ENCODE measurements at places on chromosomes 13 and 19.
A peak's percentile ranks its signal among the peaks of the same experiment; 100 is the strongest.

DNA sequence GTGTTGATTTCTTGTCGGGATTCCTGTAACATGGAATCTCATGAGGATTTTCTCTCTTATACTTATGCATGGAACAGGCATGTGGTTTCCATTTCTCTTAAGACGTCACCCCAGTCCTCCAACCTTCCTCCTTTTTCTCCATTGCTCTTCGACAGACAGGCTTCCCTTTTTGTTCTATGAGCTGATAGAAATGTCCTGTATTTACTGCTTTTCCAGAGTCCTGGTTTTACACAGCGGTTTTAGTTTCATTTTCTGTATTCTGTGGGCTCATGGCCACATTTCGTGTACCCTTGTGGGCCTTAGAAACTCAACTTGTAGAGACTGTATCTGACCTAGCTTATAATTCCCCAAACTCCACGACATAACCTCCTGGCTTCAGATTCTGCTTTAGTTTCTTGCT lies 113.1 kb downstream of the PAN3 start:
- no peak for DNase-seq

DNA sequence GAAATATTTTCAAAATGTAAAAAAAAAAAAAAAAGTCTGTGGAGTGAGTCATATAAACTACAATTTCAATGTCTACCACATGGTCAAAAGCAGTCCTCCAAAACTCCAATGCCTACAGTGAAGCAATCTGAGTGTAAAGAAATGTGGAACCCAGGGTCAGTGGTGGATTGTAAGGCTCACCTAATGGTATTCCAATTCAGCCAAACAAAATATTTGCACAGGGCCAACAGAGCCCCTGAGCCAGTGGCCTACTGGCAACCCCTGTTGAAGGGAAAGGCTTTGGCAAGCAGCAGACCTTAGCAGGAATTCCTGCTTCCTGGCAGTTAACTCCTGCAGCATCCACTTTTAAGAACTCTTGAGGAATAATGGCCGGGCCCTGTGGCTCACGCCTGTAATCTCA lies 3.4 kb downstream of the DNMT1 start:
- DNase-seq = no peak

GRCh38 chr13:50626101-50626547 lies 217.4 kb downstream of the DLEU7 start:
- DNase-seq = no peak

- no peak for DNase-seq
Observed at GRCh38 chr13:75050419-75051046, 431.4 kb downstream of the TBC1D4 start.

- DNase-seq = no peak
Observed at GRCh38 chr19:50663482-50663790, 14.2 kb downstream of the C19orf81 start.

DNA sequence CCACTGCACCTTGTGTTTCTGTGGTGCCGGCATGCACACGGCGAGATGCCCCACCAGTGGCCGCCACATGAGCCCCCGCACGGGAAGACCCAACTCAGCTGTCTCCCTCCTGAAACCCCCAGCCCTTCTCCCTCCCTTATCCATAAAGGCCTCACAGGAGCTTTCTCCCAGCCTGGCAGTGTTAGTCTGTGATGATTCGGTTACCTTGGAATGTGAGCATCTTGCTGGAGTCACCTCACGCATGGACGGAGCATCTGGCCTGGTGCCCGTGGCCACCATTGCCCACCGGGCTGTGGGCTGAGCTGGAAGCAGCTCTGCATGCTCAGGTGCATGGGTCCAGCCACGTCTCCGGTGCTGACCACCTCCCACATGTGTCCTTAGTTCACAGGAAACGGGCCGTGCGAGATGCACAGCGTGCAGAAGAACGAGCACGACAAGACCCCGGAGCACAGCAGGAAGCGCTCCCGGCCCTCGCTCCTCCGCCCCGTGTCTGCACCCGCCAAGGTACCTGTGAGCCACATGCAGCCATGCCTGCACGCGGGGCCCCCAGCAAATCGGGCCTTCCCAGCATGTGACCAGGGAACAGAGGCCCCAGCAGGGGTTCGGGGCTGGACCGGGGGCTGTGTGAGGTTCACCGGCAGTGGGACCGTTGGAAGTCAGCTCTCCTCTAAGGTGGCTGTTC lies 22.0 kb downstream of the SIN3B start:
- no peak for DNase-seq

GRCh38 chr19:38731654-38732301 lies 12.5 kb downstream of the CAPN12 start:
- DNase-seq = no peak

DNA sequence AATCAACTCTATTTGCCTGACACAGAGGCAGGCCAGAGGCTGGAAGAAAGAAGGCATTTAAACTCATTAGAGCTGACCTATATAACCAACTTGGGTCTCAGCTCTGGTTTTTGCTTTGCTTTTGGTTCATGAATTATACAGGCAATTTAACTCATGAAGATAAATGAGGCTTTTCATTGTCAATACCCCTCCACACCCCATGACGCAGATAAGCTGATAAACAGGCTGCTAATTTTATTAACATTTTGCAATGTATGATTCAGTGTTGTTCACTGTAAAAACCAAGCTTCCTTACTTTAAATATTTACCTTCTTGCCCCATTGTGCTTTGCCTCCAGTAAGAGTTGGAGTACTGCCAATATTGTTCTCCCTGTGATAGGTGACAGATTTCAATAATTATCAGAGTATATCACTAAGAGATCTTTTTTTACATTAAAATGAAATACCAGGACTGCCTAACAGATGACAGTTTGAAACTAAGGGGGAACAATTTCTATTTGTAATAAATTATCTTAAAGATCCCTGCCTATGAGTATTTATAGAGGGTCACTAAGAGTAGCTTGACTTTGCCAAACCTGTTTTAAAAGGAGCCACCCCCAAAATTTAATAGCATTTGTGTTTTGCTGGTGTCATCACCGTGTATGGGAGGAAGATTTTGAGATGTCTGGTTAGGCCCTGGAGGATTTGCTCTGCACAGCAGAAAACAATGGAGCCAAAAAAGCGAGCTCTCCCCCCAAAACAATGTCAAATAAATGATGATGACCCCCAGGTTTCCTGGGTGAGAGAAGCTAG lies 472.7 kb upstream of the NBEA start:
- DNase-seq = no peak

DNA sequence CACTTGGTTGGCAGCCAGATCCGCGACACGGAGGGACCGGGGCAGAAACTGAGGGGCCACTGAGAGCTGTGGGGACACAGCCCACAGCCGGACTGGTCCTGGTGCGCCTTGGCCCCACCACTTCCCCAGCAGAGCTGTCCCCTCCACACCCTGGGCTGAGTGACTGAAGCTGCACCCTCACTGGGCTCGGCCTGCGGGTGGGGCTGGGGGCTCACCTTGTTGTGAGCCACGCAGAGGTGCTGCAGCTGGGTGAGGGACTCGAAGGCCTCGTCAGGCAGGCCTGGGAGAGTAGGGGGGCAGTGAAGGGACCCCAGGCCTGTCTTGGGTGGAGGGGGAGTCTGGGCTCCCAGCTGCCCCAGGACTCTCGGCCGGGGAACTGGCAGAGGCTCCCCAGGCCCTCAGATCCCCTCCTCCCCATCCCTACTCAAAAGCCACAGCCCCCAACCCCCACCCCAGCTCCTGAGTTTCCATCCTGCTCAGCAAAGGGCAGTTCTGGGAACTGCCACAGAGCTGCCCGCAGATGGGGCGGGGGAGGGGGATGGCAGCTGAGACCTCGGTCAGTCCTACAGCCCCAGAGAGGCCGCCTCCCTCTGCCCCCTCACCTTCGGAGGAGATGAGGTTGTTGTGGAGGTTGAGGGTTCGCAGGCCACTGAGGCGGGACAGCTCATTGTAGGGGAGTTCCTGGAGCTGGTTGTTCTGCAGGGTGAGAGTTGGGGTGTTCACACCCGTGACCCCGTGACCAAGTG lies 2.3 kb downstream of the PODNL1 start:
- no peak for DNase-seq

DNA sequence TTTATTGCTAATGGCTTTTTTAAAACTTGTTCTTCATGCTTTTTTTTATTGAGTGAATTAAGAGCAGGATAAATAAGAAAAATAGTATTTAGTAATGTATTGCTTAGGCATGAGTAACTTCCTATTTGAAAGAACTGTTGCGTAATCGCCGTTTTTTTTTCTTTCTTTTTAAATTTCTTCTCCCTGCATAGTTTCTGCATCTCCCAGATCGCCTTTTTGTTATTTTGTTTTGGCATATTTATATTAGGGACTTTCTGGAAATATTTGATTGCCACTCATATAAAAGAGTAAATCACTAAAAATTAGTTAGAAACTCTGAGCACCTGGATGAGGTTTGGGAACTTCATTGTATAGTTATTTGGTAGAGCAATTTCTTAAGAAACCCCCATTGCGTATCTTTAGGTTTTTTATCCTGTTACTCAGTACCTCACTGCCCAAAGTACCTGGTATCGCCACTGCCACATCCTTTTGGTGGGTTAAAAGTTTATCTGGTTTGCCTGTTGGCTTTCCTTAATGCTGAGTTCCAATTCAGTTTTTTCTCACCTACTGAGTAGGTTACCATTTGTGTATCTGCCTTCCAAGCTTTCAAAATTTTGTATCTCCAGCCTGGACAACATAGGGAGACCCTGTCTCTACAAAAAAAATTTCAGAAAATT lies 36.2 kb upstream of the LPAR6 start:
- no peak for DNase-seq

DNA sequence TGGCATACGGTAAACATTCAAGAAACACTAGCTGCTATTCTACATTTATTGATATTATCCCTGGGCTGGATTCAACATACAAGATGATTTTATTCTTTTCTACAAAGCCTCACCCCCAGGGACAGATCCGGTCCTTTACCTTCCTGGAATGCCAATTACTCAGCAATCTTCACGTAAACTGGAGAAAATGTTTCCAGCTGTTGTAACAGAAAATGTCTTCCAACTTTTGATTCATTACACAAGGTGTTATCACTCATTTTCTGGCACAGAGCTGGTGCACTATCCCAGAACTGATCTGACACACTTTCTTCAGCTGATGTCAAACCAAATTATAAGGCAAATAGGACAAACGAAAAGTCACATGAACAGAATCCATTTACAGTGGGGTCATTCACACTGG lies 33.1 kb downstream of the DCLK1 start:
- no peak for DNase-seq

DNA sequence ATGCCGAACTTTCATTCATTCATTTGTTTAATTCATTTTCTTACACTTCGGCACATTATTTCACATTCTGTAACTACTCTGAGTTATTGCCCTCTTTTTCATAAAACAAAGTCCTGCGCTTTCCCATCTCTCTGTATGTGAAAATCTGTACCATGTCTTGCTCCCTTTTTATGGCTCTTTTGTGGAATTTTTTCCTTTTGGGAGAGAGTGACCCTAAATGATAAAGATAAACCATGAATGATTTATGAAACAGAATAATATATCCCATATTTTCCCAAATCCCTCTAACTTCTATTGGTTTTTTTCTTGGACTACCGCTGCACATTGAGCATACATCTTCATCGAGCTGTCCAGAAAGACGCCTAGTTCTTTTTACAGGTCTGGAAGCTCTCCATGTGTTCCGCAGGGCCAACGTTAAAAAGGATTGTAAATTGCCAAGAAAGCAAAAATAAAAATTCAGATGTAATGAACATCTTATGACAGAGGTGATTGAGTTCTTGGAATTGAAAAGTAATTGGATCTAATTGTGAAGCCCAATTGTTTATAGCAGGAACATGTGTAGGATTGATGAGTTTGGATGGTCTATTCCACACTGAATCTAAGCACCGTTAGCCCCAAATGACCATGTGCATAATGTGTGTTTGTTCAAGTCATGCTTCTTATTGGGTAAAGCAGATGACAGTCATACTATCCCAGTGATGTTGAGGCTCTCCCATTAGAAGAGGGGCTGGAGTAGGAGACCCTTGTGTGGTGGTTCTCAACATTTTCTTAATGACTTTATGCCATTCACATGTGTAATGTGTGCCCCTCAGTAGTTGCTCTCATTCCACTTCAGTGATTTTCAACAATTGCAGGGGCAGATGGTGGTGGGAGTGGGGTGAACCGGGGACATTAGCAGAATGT lies 378.9 kb downstream of the DLEU7 start:
- DNase-seq = no peak

- no peak for DNase-seq
Observed at GRCh38 chr19:14078411-14078810, 5.8 kb downstream of the MISP3 start.

DNA sequence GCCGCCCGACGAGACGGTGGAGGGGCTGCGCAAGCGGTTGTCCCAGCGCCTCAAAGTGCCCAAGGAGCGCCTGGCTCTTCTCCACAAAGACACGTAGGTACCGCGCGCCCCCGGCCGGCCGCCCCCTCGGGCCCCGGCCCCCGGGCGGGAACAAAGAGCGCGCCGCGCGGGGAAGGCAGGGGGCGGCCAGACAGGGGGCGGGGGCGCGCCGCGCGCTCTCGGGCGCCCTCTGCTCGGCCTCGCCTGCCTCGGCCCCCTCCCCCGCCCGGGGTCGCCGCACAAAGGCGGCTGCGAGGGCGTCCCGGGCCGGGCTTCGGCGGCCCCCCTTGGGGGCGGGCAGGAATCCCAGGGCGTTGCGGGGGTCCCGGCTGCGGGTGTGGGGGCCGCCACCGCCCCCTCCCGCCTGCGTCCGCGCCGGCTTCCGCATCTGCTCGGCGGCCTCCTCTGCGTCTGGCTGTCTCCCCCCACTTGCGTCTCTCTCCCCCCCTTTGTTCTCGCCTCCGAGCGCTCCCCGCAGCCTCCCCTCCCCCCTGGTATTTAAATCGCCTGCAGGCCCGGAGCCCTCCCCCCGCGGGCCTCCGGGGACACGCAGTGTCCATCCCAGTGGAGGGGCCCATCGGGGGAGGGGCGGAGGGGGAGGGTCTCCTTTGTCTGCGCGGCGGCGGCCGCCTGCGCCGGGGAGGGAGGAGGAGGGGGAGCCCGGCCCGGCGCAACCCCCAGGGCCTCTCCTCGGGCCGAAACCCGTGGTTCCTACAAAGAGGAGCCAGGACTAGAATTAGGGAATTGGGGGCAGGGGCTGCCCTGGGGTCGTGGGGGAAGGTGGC lies 2.3 kb downstream of the MIDN start:
- DNase-seq = peak; percentile 50

DNA sequence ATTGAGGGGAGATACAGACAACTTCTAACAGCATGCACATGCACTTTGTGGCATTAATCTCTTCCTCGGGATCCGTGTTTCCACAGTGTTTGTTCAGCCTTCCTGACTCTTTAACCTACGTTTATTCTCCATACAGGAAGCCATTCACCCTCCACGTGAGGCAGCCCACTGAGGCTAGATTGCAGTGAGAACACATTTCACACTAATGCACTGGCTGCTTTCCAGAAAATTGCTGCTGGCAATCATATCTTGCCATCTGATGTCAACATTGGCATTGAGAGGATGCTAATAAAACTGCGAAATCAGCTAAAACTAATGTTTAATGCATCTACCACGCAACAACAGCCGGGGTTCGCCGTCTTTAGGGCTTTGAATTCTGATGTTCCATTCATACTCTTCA lies 30.0 kb downstream of the DCLK1 start:
- DNase-seq = no peak

DNA sequence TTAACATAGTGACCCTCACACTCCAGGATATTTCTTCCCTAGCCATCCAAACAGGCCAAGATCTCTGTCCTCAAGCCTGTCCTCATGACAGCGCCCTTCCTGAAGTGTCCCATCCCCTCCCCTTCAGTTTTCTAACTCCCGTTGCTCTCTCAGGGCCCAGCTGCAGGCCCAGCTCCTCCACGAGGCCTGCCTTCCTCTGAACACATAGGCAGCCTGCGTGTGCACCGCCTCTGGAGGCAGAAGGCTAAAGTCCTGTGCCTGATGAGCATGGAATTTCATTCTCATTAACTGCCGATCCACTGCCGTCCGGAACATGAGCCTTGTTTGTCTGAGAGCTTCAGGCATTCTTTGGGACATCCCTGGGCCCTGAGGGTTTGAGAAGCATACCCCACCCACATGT lies 306.4 kb downstream of the DCLK1 start:
- no peak for DNase-seq

GRCh38 chr13:20371825-20372224 lies 139.7 kb upstream of the GJB6 start:
- no peak for DNase-seq

Measured in stimulated activated CD4-positive, alpha-beta T cell treated with anti-CD3 and anti-CD28 coated beads, Interleukin-4, amount 100 ng/mL, for 1 hour (primary cell).